Uterus (tissue), 4 donors: ENCODE measurements at places on chromosomes 13 and 19. TPM values are rescaled to one million over a fixed set of nuclear protein-coding genes. Genes with fewer than 3 reads are reported as not detected.

DNA sequence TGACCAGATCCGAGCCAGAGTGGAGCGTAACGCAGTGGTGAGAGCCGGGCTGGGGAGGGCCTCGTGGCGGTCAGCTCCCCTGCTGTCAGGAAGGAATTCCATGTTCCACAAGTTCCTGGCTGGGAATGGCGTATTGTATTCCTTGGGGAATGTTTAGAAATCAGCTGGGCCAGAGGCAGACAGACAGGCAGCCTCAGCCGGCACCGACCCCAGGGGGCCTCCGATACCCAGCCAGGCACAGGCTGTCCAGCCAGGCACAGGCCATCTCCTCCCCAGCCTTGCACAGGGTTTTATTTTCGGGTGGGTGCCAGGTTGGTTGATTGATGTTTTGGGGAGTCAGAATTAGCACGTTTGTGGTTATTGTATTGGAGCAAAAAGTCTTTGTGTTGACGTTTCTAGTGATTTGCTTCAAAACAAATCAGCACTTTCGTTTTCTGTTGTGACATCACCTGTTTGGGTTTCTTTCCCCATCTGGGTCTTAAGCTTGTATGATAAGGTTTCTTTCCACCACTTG is 126.6 kb upstream of the MCF2L start:
- peak overlapping the region; percentile 9 for H3K4me3 ChIP-seq
- H3K4me1 ChIP-seq = no peaks in the 10 kb centered on the region
- peak overlapping the region; percentile 64 for H3K27ac ChIP-seq
- no peaks in the 10 kb centered on the region for H3K27me3 ChIP-seq
- H3K36me3 ChIP-seq = no peaks in the 10 kb centered on the region
- peak; percentile 41 for DNase-seq

Gene PTH2
- total RNA-seq = not detected

GRCh38 chr19:19040417-19040816 is 7.0 kb downstream of the ARMC6 start:
- no peaks in the 10 kb centered on the region for H3K4me1 ChIP-seq
- H3K36me3 ChIP-seq = no peaks in the 10 kb centered on the region
- no peak overlapping the region for H3K4me3 ChIP-seq
- DNase-seq = peak; percentile 58
- H3K27ac ChIP-seq = no peak overlapping the region

- H3K36me3 ChIP-seq = no peaks in the 10 kb centered on the region
- no peaks in the 10 kb centered on the region for H3K27me3 ChIP-seq
- peak within 1 kb of the TSS; percentile 87 for H3K27ac ChIP-seq
- peak; percentile 90 for DNase-seq
- H3K4me3 ChIP-seq = peak within 1 kb of the TSS; percentile 77
- H3K4me1 ChIP-seq = peaks cover 6% of the 10 kb centered on the region
Measured at GRCh38 chr19:45038931-45039893, at the start of gene CLASRP. Gene CLASRP (plus strand): TSS chr19:45039045. CDS start chr19:45040213, 1,168 bp downstream.

Gene OLFM2
- total RNA-seq = 24.8 TPM

DNA sequence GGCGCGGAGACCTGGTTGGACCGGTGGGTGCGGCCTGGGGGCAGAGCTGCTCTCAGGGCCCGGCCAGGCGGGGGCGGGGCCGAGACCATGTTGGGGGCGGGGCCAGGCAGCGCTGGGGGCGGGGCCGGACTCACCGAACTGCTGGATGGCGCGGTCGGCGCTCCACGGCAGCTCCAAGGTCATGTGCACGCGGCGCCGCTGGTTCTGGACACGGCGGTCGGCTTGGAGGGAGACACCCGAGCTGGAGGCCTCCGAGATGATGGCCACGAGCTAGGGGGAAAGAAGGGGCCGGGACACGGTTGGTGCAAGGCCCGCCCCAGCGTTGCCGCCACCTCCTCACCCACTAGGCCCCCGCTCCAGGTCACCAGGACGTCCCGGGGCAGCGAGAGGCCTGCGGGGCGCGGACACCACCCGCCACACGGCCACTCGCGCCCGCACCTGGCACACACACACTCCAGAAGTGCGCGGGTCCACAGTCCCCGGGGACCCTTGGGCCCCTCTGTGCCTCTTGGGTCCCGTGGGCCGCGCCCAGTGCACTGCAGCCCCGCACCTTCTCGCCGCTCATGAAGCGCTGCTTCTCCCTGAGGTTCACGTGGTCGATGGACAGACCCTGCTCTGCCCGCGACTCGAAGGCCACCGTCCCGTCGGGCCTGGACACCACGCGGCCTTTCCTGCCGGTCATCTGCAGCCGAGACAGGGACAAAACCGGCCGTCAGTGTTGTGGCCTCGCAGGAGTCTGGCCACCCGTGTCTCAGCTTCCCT is 8.7 kb downstream of the GPX4 start:
- no peaks in the 10 kb centered on the region for H3K36me3 ChIP-seq
- peak; percentile 72 for DNase-seq
- peaks cover 5% of the 10 kb centered on the region for H3K4me1 ChIP-seq
- H3K27me3 ChIP-seq = no peaks in the 10 kb centered on the region

DNA sequence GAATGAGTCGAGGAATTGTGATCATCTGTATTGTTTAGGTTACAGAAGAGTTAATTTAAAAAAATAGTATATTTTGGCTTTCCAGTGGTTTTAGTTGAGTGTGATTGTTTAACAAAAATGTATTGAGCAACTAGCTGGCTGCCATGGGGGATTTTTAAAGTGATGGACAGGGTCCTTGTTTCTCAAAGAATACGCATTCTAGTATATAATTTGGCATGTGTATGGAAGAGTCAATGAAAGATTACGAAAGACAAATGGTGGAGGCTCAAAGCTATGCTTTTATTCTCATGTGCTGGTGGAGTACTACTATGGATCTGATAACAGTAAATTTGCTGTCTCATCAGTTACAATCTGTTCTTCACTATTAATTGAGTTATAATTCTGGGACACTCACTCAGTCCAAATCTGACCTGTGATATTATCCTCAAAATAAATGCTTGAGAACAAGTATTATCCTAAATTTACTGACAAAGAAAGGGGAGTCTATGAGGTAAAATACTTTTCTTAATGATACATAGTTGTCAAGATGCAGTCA is 240.0 kb downstream of the GPC6 start:
- DNase-seq = no peak
- H3K4me1 ChIP-seq = no peaks in the 10 kb centered on the region
- no peaks in the 10 kb centered on the region for H3K36me3 ChIP-seq
- H3K27me3 ChIP-seq = no peaks in the 10 kb centered on the region
- H3K4me3 ChIP-seq = no peak overlapping the region

GRCh38 chr13:32427852-32428580 is at the start of gene N4BP2L1:
Gene N4BP2L1 (minus strand): TSS chr13:32428130. CDS start chr13:32428082, 48 bp downstream.
- DNase-seq = peak; percentile 75
- H3K36me3 ChIP-seq = no peaks in the 10 kb centered on the region
- H3K27me3 ChIP-seq = no peaks in the 10 kb centered on the region
- peak within 1 kb of the TSS; percentile 96 for H3K27ac ChIP-seq
- no peaks in the 10 kb centered on the region for H3K4me1 ChIP-seq

GRCh38 chr13:20197361-20197834 is 4.7 kb upstream of the GJB2 start:
- no peak overlapping the region for H3K27ac ChIP-seq
- no peaks in the 10 kb centered on the region for H3K4me1 ChIP-seq
- H3K4me3 ChIP-seq = no peak overlapping the region
- no peaks in the 10 kb centered on the region for H3K36me3 ChIP-seq

- H3K36me3 ChIP-seq = no peaks in the 10 kb centered on the region
- H3K27me3 ChIP-seq = no peaks in the 10 kb centered on the region
- no peaks in the 10 kb centered on the region for H3K4me1 ChIP-seq
- H3K4me3 ChIP-seq = no peak overlapping the region
- no peak overlapping the region for H3K27ac ChIP-seq
Measured at GRCh38 chr13:102555914-102556553, 40.8 kb upstream of the TPP2 start.

DNA sequence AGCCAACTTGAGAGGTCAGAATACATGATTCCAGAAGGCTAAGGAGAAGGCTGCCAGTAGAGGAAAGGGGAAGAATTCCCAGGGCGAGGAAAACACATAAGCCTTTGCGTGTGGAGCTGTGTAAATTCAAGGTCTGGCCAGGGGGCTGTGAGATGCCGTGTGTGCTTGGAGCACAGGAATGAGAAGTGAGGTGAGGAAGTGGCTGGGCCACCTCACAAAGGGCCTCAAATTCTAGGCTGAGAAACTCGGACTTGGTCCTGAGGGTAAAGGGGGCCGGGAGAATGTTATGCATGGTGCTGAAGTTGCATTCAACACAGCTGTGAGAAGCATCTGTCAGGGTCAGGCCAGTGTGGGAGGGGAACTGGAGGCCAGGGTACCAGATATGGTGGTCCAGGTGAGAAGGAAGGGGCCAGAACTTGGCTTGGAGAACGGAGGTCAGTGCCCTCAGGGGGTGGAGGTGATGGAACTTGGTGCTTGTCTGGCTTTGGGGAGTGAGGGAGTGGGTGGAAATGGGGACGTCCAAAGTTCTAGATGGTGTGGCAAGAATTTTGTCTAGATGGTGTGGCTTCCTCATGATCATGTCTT is 4.9 kb upstream of the ZNF580 start:
- H3K36me3 ChIP-seq = no peaks in the 10 kb centered on the region
- no peaks in the 10 kb centered on the region for H3K27me3 ChIP-seq
- H3K4me1 ChIP-seq = no peaks in the 10 kb centered on the region
- H3K27ac ChIP-seq = peak overlapping the region; percentile 98
- peak overlapping the region; percentile 88 for H3K4me3 ChIP-seq

Gene C1QTNF9
- not detected for total RNA-seq

DNA sequence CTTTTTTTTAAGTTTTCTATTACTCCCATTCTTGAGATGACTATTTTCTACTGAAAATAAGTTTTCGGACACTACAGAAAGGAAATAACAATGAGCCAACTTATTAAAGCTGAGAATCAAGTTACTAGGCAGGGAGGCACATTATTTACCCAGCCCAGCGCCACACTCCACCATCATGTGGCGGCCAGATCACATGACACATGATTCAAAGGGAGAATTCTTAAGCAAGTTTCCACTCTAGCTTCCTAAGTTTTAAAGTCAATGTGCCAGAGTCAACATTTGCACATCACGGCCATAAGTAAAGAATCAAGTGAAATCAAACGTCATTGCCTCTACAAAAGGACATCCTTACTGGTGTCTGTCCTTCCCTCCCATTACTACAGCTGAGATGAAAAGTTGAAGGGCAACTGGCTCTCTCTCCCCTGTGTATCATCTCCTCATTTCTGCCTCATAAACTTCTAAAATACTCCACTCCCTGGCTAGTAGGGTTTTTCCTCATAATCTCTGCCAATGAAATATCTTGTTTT is 81.7 kb downstream of the KLF12 start:
- H3K36me3 ChIP-seq = no peaks in the 10 kb centered on the region
- H3K4me1 ChIP-seq = no peaks in the 10 kb centered on the region
- no peak overlapping the region for H3K27ac ChIP-seq
- H3K27me3 ChIP-seq = no peaks in the 10 kb centered on the region
- no peak overlapping the region for H3K4me3 ChIP-seq

DNA sequence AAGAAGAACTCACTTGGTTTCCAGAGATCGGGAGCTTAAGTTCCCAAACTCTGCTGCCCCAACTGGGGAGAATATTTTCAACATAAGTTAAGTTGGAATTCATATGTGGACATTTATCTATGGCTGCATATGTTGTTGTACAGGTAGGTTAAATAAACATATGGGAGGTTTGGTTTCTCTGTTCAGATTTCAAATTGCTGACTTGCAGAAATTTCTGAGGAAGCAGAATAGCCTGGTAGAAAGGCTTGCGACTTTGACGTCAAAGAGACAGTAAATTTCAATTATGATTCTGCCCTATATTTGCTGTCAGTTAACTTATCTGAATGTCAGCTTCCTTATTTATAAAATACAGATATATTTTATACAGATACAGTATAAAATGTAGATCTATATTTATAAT is 40.0 kb upstream of the TPP2 start:
- no peak overlapping the region for H3K4me3 ChIP-seq
- no peak for DNase-seq
- H3K27me3 ChIP-seq = no peaks in the 10 kb centered on the region
- no peaks in the 10 kb centered on the region for H3K4me1 ChIP-seq

- H3K27me3 ChIP-seq = no peaks in the 10 kb centered on the region
- no peak overlapping the region for H3K4me3 ChIP-seq
- H3K27ac ChIP-seq = no peak overlapping the region
- DNase-seq = no peak
Measured at GRCh38 chr13:62704875-62705274, 1289.2 kb upstream of the PCDH20 start.

Gene S1PR2
- 32.5 TPM for total RNA-seq

DNA sequence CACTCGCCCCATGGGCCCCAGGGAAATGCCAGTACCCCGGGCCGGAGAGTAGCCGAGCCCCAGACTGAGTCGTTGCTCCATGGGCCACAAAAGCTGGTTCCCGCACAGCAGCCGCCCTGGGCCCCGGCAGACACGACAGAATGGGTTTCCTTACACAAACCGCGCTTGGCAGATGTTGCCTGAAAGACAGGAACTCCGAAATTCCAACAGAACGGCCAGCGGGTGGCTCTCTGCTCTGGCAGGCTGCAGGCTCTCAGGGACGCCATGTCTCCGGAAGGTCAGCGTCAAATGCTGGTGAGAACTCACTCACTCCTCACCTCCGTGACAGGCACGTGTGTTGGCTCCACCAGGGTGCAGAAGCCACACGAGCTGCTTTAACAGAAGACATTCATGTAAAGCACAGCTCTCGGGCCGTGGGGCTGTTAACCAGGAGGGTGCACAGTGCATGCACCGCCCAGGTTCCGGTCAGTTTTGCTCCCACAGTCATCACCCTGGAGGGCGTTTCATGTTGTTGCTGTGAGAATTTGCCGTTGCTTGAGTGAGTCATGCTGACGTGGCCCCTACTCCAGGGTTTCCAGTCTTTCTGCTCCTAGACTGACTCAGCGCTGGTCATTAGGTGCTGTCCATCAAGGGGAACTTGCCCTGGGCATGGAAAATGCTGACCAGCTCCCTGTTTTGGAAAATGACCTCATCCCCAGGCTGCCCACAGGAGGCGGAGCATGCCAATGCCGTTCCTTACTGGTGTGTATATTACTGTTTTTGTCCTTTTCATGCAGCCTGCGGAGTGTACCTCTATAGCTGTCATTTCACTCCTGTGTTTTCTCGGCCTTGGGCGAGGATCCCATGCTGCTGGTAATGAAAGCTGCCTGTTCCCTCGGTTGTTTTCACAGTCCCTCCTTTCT is 44.8 kb downstream of the ANKRD10 start:
- H3K27ac ChIP-seq = peak overlapping the region; percentile 92
- no peaks in the 10 kb centered on the region for H3K27me3 ChIP-seq
- peaks cover 6% of the 10 kb centered on the region for H3K4me1 ChIP-seq
- peak overlapping the region; percentile 1 for H3K4me3 ChIP-seq
- H3K36me3 ChIP-seq = no peaks in the 10 kb centered on the region

GRCh38 chr19:10388957-10389356 is 8.6 kb upstream of the TYK2 start:
- no peak overlapping the region for H3K4me3 ChIP-seq
- peak; percentile 91 for DNase-seq
- no peaks in the 10 kb centered on the region for H3K27me3 ChIP-seq
- no peaks in the 10 kb centered on the region for H3K36me3 ChIP-seq
- H3K4me1 ChIP-seq = no peaks in the 10 kb centered on the region

Gene REXO1
- 41.6 TPM for total RNA-seq

Gene TEX101
- total RNA-seq = not detected

- no peak for DNase-seq
- no peaks in the 10 kb centered on the region for H3K27me3 ChIP-seq
- no peaks in the 10 kb centered on the region for H3K36me3 ChIP-seq
- H3K4me3 ChIP-seq = no peak overlapping the region
Measured at GRCh38 chr13:98507282-98507797, 69.6 kb downstream of the STK24 start.
